Cardiac muscle cell (in vitro differentiated cells and primary cell): ENCODE measurements at places on chromosomes 7 and 10. TPM values are rescaled to one million over a fixed set of nuclear protein-coding genes. Genes with fewer than 3 reads are reported as not detected.

The CRYGN gene
- 1.0 and 1.3 TPM in 2 replicates for total RNA-seq

The AGAP6 gene
- 6.6 and 14.1 TPM in 2 replicates for total RNA-seq

DNA sequence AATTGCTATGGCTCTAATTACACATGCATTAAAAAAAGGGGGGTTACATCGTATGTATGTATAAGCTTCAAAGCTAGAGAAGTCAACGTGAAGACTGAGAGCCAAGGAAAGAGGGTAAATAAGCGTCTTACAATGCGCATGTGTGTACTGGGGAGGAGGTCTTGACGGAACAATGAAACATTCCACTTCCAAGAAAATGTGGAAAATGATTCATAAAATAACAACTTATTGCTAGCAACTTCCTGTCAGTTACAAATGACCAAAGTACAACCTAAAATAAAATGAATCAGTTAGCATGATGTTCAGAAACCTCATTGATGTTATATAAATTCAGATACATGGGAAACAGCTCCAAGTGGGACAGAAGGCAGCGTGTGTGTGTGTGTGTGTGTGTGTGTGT lies 104.1 kb upstream of the RHEB start:
- DNase-seq, result no peak
- H3K4me1 ChIP-seq, result peaks cover 22% of the 10 kb centered on the region
- H3K27me3 ChIP-seq, result no peaks in the 10 kb centered on the region
- no peaks in the 10 kb centered on the region for H3K36me3 ChIP-seq
- no peak overlapping the region for H3K27ac ChIP-seq

DNA sequence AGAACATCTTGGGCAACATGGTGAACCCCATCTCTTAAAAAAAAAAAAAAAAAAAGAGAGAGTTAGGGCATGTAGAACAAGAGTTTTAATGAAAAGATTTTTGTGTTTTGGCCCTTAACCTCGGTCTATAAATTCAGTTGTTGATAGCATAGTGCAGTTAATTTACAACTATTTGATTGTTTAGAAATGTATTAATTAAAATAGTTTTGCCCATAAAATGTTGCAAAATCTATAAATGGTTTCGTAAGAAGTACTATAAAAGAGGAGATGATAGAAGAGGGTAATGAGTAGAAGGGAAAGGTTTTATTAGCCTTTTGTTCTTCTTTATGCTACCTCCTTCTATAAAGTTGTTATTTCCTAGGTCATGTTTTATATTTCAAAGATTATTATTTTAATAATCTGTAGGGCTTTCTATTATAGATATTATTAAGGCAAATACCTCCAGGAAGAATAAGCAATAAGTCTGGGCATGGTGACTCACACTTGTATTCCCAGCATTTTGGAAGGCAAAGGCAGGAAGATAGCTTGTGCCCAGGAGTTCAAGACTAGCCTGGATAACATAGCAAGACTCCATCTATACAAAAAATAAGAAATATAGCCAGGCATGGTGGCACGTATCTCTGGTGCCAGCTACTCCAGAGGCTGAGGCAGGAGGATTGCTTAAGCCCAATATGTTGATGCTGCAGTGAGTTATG lies 73.3 kb downstream of the MCU start:
- peaks cover 7% of the 10 kb centered on the region for H3K4me1 ChIP-seq
- DNase-seq, result no peak
- H3K4me3 ChIP-seq, result no peak overlapping the region
- no peaks in the 10 kb centered on the region for H3K27me3 ChIP-seq
- H3K36me3 ChIP-seq, result no peaks in the 10 kb centered on the region

The DDC gene
- total RNA-seq, result not detected in 2 replicates
